ENCODE measurements at places on chromosomes 5 and 9. TPM values are rescaled to one million over a fixed set of nuclear protein-coding genes. Genes with fewer than 3 reads are reported as not detected.

Gene ASPN
- 1.5 TPM for polyA plus RNA-seq

Gene INSL4
- not detected for polyA plus RNA-seq

Gene TSSK1B
- polyA plus RNA-seq = not detected

Gene ADAMTS6
- not detected for polyA plus RNA-seq

Gene SIT1
- not detected for polyA plus RNA-seq

Gene PPP1R26
- 5.3 TPM for polyA plus RNA-seq

Gene SLC6A7
- polyA plus RNA-seq = 0.60 TPM

Gene ARHGEF39
- polyA plus RNA-seq = 1.6 TPM

Gene GABRA6
- polyA plus RNA-seq = not detected

Gene PCDHB8
- not detected for polyA plus RNA-seq

Gene CCDC192
- 2.4 TPM for polyA plus RNA-seq

Gene CYLC2
- polyA plus RNA-seq = not detected

Gene SLC25A2
- polyA plus RNA-seq = 0.35 TPM

Gene SHISAL2B
- polyA plus RNA-seq = not detected

Gene PDGFRB
- polyA plus RNA-seq = 26.7 TPM

Gene PCDHGA5
- polyA plus RNA-seq = not detected

Gene INSYN2B
- polyA plus RNA-seq = 0.03 TPM

Gene SFXN1
- polyA plus RNA-seq = 21.0 TPM

Gene ZNF618
- 2.3 TPM for polyA plus RNA-seq

Gene ISL1
- 0.48 TPM for polyA plus RNA-seq

Gene CTXN3
- not detected for polyA plus RNA-seq

Gene RXRA
- 27.6 TPM for polyA plus RNA-seq

Gene IFNB1
- polyA plus RNA-seq = 0.20 TPM

Gene ZNF366
- polyA plus RNA-seq = 0.46 TPM

Gene STPG3
- not detected for polyA plus RNA-seq

Gene CCNI2
- polyA plus RNA-seq = 2.3 TPM

Gene SHROOM1
- polyA plus RNA-seq = 25.1 TPM

Gene HK3
- 2.8 TPM for polyA plus RNA-seq

Gene TAF1L
- not detected for polyA plus RNA-seq

Gene SLC35D2
- 118 TPM for polyA plus RNA-seq
